H4 (cell line): ENCODE measurements at places on chromosomes 2 and 18. TPM values are rescaled to one million over a fixed set of nuclear protein-coding genes. Genes with fewer than 3 reads are reported as not detected.

The PTPRM gene
- total RNA-seq, result 17.6 and 37.3 TPM in 2 replicates

The SERPINB4 gene
- not detected in 2 replicates for total RNA-seq

The MOGAT1 gene
- total RNA-seq, result not detected in 2 replicates

The GALNT5 gene
- total RNA-seq, result 0.04 and 0.14 TPM in 2 replicates
